ENCODE measurements at places on chromosomes 2 and 18.

- DNase-seq = no peak
Measured at GRCh38 chr2:224461391-224461790, 59.5 kb upstream of the FAM124B start.

- DNase-seq = no peak
Measured at GRCh38 chr2:206876216-206876860, 63.0 kb upstream of the CPO start.

- no peak for DNase-seq
Measured at GRCh38 chr2:7895289-7895688, 786.6 kb upstream of the ID2 start.

DNA sequence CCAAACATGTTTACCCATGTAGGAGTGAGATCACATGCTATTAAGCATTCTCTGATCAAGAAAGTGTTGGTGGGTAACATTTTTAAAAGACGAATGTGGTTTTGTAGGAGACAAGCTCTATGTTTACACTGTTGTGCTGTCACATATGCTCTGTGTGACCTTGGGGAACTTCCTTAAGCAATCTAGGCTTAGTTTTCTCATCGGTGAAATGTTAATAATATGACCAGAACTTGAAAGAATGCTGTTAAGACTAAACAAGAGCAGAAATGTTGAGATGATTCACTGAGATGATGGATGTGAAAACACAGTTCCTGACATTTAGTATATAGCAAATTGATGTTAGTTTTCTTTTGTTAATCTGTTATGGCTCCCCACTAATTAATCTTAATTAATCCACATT is 860.9 kb upstream of the CNTNAP5 start:
- no peak for DNase-seq

- DNase-seq = peak; percentile 50
Measured at GRCh38 chr2:72973566-72974435, 56.5 kb downstream of the EMX1 start.

DNA sequence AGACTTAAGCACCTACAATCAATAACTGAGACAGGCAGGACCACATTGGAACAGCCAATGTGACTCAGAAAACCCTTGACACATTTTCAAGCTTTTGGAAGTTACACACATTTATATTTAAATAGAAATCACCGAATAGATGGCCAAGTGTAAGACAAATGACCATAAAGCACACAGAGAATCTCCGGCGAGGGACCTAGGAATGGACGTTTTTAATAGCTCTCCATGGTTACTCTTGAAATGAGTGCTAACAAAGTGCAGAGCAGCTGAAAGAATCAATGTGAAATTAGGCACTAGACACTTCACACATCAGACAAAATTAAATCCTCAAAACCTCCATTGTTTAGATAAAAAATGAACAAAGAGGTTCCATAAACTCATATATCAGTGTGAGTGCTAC is 376.9 kb downstream of the DLGAP1 start:
- no peak for DNase-seq

Data from CD4-positive, alpha-beta T cell treated with Interleukin-10 for 1 hour (primary cell).